ENCODE measurements at places on chromosomes 4 and X.

- DNase-seq = no peak
Observed at GRCh38 chr4:68655764-68656444, 14.5 kb downstream of the UGT2B15 start.

DNA sequence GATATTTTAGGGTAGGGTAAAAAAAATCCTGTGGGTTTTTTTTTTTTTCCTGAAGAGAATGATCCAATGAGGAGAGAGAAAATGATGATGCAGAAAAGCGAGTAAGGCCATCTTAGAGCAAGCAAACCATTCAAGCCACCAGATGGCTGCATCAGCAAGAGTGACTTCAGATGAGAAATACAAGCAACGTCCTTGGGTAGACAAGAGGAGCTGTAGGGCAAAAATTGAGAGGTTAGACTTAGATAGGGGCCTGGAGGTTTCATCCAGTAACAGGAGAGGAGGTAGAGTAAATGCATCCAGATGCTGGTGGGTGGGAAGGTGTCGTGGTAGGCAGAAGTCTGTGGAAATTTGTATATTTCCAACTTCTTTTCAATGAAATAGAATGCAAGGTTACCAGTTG is 14.6 kb downstream of the FTHL17 start:
- DNase-seq = no peak

DNA sequence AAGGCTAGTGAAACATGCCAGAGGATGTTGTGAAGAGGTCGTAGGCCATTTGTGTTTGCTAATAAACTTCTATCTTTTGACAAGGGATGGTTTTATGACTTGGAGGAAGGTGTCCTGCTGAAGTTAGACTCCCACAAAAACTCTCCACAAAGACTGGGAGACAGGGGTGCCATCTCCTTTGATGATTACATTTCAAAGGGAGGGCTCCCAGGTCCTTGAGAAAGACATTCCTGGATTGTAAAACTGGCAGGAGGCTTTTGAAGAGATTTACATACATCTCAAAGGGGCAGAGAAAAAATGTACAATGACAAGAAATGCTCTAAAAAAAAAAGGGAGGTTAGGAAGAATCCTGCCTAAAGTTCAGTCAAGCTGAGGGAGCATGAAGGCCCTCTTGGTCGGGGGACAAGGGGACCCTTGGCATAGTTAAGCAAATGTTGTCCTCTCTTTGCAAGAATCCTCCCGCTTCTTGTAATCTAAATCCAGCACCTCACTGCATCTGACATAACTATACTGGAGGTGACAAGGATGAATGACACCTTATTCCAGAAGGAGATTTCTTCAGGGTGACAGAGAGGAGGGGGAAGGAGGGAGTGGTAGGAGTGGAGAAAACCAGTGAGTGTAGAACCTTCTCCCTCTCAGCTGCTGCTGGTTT is 41.1 kb upstream of the MGST2 start:
- DNase-seq = no peak

GRCh38 chrX:39205467-39205866 is 404.2 kb downstream of the MID1IP1 start:
- no peak for DNase-seq

GRCh38 chrX:154369449-154370299 is 4.8 kb downstream of the FLNA start:
- peak; percentile 18 for DNase-seq

GRCh38 chr4:4659871-4660651 is 118.2 kb upstream of the STX18 start:
- no peak for DNase-seq

- no peak for DNase-seq
Observed at GRCh38 chr4:87853108-87853507, 20.3 kb downstream of the MEPE start.

GRCh38 chr4:54909961-54910360 is 215.4 kb downstream of the KDR start:
- no peak for DNase-seq

- no peak for DNase-seq
Observed at GRCh38 chr4:167826281-167826680, 266.1 kb upstream of the ANXA10 start.

DNA sequence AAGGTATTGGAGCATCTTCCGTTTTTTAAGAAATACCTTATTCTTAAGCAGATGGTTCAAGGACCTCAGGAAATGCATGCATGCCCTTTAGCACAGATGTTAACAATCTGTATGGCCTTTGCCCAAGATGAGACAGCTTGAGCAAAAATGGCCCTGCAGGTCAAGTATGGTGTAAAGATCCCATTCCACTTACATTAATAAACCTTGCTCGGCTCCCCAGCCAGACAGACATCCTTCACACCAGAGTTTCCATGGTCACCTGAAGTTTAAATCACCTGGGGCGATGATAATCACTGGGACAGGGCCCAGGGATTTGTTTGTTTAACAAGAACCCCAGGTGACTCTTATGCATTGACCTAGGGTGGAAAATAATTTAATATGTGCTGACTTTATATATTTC is 287.0 kb upstream of the NOCT start:
- no peak for DNase-seq

DNA sequence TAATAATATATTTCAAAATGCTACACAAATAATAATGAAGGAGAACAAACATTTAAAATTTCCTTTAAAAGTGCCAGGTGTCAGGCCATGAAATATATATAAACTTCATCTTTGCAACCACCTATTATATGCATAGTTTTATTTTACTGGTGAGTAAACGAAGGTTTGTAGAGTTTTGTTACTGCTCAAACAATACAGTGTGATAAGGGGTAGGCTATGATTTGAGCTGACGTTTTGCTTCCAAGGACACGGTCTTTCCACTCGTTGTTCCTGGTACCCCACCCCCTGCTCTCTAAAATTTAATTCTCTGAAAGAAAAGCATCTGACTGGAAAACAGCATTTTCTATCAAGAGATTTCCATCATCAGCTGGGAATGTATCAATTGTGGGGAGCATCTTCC is 27.2 kb upstream of the GPRIN3 start:
- no peak for DNase-seq

DNA sequence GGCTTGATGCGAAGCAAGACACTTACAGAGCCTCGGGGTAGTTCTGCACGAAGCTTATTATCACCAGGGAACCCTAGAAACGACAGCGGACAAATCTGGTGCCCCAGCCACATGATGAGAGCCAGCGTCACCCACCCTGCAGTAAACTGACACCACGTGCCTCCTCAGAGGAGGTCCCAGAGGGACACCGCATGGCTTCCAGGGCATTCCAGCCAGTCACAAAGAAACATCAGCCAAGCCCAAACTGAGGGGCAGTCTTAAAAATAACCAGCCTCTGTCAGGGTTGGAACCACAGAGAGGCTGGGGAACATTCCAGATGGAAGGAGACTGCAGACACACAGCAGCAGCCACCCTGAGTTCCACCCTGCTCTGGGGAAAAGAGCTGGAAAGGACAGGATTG is 36.6 kb upstream of the HGFAC start:
- no peak for DNase-seq

- no peak for DNase-seq
Observed at GRCh38 chr4:74675673-74676279, 118.5 kb downstream of the BTC start.

- no peak for DNase-seq
Observed at GRCh38 chrX:1587161-1587560, 4.2 kb upstream of the AKAP17A start.

DNA sequence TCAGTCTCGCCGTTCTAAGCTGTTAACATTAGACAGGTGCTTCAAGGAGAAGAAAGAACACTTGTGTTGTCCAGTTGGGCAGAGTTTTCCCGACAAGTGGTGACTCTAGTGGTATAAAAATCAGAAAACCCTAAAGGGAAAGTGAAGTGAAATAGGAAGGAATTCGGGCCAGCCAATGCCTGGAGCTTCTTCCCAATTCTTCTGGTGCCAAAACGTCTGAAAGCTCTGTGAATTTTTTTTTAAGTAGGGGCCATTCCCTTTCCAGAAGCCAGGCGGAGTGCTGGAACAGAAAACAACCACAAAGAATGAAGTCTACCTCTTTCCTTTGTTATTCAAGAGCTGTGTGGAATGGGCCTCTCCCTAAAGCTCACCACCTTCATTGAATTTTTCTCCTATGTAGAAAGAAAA is 43.1 kb upstream of the PPARGC1A start:
- DNase-seq = no peak

- DNase-seq = peak; percentile 37
Observed at GRCh38 chr4:26459054-26459755, 31.1 kb downstream of the CCKAR start.

GRCh38 chrX:136710325-136710951 is 62.5 kb downstream of the CD40LG start:
- no peak for DNase-seq

- DNase-seq = no peak
Observed at GRCh38 chrX:77118686-77119085, 328.5 kb upstream of the FGF16 start.

DNA sequence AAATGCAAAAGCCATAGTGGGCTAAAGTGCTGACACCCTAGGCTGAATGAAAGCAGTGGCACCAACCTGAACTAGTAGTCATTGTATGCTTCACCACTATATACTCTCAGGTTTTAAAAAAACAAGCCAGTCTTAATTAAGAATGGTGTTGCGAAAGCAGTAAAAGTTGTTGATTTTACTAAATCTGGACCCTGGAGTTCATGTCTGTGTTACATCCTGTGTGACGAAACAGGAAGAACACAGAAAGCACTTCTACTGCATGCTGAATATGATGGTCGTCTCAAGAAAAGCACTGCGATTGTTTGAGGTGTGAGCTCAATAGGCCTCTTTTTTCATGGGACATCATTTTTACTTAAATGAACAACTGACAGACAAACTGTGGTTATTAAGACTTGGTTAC is 24.2 kb upstream of the GDPD2 start:
- no peak for DNase-seq

- DNase-seq = no peak
Observed at GRCh38 chrX:119541188-119541587, 24.0 kb downstream of the STEEP1 start.

- no peak for DNase-seq
Observed at GRCh38 chr4:17336524-17336961, 175.3 kb downstream of the QDPR start.

- no peak for DNase-seq
Observed at GRCh38 chr4:41327770-41328169, 71.0 kb downstream of the UCHL1 start.

DNA sequence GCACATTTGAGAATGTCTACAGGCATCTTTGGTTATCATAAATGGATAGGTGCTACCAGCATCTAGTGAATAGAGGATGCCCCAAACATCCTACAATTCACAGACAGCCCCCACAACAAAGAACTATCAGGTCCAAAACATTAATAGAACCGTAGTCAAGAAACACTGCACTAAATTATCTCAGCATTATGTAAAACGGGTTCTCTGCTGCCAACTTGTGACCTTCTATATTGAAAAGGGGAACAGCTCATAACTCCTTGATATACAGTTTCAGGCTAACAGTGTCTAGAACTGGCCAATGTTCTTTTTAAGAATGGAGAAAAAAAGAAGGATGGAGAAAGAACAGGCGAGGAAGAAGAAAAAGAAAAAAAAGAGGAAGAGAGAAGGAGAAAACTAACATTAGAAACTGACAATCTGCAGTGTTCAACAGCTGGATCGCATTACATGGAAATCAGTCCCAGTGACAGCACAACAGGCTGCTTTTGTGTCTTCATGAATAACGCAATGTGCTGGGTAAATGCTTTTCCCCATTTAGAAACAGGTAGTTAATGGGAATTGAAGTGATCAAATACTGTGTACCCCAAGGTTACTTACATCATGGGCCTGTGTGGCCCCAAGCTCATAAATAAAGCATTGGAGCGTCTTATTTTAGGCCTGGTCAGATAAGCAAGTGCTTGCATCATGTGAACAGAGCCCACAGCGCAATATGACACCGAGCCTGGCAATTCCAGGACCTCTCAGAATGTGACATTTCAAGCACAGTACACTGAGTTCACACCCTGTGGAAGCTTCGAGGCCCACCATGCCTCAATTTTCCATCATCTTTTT is 339.5 kb downstream of the DHX15 start:
- no peak for DNase-seq

GRCh38 chr4:14221176-14221575 is 593.7 kb upstream of the BOD1L1 start:
- DNase-seq = no peak

DNA sequence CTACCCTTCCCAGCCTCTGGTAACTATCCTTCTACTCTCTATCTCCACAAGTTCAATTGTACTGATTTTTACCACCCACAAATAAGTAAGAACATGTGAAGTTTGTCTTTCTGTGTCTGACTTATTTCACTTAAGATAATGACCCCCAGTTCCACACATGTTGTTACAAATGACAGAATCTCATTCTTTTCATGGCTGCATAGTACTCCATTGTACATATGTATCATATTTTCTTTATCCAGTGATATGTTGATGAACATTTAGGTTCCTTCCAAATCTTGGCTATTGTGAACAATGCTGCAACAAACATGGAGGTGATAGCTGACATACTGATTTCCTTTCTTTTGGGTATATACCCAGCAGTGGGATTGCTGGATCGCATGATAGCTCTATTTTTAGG is 27.7 kb downstream of the GSX2 start:
- DNase-seq = no peak

DNA sequence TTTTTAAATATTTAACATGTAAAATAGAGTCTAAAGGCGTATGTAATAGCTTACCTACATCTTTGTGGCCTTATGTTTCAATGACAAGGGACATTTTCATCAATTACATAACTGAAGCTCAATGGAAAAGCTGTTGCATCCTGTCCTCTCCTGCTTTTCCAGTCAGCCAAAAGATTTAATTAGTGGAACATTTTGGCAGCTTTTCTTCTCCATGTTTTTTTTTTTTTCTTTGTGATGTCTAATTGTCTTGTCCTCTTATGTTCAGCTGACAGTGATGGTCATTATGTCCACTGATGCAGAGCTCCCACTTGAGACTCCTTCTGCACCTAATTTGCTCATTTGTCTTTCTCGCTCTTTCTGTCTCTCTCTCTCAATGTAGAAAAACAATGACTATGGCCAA is 422.2 kb downstream of the GABRG1 start:
- DNase-seq = no peak

- no peak for DNase-seq
Observed at GRCh38 chrX:31670245-31670644, 598.4 kb upstream of the FTHL17 start.

Data from NCI-H1436 treated with DMSO at 0.1 percent for 48 hours (cell line).